Body of pancreas (tissue), 4 donors: ENCODE measurements at places on chromosomes 13 and 19. TPM values are rescaled to one million over a fixed set of nuclear protein-coding genes. Genes with fewer than 3 reads are reported as not detected.
A peak's percentile ranks its signal among the peaks of the same experiment; 100 is the strongest.

- no peak for DNase-seq
Observed at GRCh38 chr19:43575955-43576878, 616 bp downstream of the PINLYP start.

DNA sequence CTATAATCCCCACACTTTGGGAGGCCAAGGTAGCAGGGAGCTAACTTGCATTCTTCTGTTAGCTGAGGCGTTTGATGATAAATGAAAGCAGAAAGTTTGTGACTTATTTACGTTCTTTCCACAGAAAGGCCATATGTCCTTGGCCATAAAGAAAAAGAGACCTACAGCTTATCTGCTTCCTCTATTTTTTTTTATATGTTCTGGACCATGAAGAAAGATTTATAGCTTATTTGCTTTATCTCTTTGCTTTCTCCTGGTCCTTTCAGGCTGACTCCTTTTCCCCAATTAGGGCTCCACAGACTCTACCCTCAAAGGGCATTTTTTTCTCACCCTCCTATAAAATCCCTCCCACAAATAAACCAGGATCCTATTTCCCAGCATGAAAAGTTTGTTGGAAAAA lies 1.5 kb upstream of the ZNF616 start:
- no peak for DNase-seq

GRCh38 chr13:40290758-40291157 lies 375.7 kb downstream of the FOXO1 start:
- no peak for DNase-seq

GRCh38 chr13:97273341-97273831 lies 51.3 kb downstream of the MBNL2 start:
- DNase-seq, result no peak

- DNase-seq, result no peak
Observed at GRCh38 chr19:36160821-36161596, 8.8 kb upstream of the COX7A1 start.

GRCh38 chr19:17575871-17576757 lies 20.7 kb downstream of the COLGALT1 start:
- DNase-seq, result no peak

DNA sequence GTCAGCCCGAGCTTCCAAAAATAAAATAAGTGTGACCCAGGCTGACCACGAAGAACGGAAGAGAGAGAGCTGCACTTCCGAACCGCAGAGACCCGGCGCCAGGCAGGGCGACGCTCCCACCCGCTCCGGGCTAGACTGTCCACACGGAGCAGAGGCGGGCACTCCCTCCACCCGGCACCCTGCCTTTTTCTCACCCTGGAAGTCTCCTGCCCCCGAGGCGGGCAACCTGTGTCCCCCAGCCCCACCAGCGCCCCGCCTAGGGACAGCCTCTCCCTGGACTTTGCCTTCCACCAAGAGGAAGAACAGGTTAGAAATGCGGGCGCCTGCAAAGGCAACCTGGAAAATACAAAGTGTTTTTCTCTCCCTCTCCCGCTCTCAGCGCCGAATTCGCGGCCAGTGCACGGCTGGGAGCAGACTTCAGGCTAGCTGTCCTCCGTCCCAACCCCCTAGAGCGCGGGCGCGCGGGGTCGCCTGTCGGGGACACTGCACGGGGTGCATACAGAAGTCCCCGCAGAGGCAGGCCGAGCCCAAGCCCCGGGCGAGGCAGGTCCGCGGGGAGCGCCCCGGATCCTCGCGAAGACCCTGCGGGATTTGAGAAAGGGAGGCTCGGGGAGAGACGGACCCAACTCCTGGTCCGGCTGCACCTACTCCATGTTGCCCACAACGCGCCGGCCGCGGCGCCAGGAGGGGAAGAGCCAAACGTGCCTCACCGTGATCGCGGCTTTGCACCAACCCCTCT lies 845 bp downstream of the SPRY2 start:
- DNase-seq, result peak; percentile 58

- DNase-seq, result no peak
Observed at GRCh38 chr19:54959840-54960239, 6.3 kb upstream of the NLRP2 start.

- peak; percentile 98 for DNase-seq
Observed at GRCh38 chr19:39031368-39032062, 834 bp downstream of the FBXO27 start.

- no peak for DNase-seq
Observed at GRCh38 chr19:33444562-33445441, 71.3 kb downstream of the CEBPG start.

GRCh38 chr13:76790980-76791819 lies 95.0 kb downstream of the KCTD12 start:
- DNase-seq, result no peak

GRCh38 chr19:44672226-44672625 lies 944 bp downstream of the CEACAM19 start:
- no peak for DNase-seq

DNA sequence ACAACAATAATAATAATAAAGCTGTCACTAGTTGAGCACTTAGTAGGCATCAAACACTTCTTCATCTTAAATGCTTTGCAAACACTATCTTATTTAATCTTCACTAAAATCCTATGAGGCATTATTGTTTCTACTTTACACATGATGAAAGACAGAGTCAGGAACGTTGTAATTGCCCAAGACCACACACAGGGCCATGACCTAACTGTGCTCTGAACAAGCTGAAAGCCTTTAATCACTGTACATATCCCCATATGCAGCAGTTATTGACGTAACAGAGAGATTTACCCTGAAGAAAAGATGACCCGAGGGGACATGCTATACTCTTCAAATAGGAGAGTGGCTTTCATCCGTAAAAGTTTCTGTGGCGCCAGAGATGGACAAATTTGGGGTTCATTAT lies 53.0 kb downstream of the SACS start:
- no peak for DNase-seq

DNA sequence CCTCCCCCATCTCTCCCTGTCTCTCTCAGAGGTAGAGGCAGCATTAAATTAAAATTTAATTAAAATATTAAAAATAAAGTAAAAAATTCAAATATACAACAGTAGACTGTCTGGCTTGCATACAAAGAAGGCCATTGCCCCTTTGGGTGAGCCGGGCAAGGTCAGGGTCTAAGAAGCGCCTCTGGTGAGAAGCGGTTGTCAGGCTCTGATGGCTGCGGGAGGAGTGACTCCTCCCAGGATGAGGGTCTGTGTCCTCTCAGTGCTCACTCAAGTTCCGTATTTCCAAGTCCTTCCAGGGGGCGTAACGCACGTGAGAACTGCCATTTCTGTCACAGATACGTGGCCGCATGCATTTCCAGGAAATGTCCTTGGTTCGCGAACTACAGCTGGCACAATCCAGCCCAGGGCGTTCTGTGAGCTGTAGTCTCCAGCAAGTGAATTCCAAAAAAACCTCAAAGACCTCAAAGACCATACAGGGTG lies 737 bp upstream of the ZNF181 start:
- no peak for DNase-seq

DNA sequence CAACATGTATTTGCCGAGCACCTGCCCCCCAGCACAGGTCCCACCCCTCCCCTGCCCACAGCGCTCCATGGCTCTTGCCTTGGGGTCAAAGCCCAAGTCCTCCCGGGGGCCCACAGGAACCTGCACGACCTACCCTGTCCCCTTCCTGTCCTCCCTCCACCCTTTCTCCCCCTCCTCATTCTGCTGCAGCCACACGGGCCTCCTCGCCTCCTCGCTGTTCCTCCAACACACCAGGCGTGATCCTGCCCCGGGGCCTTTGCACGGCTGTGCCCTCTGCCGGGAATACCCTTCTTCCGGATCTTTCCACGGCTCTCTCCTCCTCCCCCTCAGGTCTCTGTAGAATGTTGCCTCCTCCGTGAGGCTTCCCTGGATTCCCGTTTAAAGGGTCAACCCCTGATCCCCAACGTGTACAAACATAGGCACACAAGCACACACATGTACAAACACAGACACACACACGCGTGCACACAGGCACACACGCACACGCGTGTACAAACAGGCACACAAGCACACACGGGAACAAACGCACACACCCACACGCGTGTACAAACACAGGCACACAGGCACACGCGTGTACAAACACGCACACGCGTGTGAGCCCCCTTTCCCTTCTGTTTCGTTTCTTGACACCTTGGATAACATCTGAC lies 2.8 kb downstream of the MADCAM1 start:
- DNase-seq, result no peak

DNA sequence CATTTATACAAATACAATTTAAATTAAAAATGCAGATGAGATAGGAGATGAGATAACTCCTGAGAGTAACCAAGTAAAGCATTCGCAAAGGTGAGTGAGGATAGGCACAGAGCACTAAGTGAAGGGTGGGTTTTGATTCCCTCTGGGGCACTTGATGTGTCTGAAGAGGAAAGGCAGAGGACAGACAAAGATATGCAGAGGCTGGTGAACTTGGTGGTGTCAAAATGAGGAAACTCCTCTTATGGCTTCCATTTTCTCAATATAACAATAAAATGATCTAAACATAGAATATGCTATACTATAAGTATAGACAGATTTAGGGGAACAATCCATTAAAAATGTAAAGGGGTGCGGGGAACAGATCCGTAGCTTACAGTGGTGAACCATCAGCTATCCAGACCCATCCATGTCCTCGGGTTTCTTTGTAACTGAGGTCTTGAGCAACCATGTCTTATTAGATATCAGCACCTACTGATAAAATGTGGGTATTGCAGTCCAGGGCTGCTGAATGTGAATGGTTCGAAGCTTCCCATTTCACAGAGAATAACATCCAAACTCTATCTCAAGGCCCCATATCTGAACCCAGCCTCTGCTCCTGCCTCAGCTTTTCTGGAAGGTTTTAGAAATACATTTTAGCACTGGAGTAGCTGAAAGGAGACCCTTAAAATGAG lies 73.9 kb upstream of the SLC10A2 start:
- no peak for DNase-seq

- no peak for DNase-seq
Observed at GRCh38 chr19:1286487-1287353, 1.0 kb downstream of the EFNA2 start.

DNA sequence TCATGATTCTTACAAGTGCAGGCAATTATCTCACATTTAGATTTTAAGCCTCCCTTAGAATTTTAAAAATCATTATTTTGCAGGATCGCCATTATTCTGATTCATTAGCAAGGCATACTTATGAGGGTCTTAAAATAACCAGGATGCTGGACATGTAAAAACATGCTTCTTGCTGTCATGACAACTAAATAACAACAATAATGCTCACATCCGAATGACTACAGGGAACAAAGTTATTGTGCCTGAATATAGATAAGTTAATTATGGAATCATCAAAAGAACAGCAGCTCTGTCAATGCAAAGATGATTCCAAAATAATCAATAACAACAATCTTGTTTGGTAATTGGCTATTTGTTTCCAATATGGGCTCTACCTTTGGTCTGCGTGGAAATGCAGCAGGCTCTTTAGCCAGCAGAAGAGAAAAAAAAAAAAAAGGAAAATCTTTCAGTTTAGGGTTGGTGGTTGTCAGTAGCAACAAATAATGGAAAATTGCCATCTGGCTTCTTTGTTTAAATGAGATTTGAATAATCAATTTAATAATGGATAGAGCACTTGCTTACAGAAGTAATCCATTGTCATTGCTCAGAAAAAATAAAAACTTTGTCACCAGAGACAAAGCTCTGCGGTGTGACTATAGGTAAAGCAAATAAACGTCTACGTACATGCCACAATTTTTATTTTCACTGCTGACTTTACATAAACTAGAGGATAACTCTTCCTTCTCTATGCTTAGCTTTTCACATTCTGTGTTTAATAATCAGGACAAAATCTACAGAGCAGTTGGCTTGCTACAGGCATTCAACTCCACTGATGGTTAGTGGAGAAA lies 468.9 kb upstream of the TSHZ3 start:
- no peak for DNase-seq

- no peak for DNase-seq
Observed at GRCh38 chr13:37385956-37386670, 212.5 kb downstream of the POSTN start.

DNA sequence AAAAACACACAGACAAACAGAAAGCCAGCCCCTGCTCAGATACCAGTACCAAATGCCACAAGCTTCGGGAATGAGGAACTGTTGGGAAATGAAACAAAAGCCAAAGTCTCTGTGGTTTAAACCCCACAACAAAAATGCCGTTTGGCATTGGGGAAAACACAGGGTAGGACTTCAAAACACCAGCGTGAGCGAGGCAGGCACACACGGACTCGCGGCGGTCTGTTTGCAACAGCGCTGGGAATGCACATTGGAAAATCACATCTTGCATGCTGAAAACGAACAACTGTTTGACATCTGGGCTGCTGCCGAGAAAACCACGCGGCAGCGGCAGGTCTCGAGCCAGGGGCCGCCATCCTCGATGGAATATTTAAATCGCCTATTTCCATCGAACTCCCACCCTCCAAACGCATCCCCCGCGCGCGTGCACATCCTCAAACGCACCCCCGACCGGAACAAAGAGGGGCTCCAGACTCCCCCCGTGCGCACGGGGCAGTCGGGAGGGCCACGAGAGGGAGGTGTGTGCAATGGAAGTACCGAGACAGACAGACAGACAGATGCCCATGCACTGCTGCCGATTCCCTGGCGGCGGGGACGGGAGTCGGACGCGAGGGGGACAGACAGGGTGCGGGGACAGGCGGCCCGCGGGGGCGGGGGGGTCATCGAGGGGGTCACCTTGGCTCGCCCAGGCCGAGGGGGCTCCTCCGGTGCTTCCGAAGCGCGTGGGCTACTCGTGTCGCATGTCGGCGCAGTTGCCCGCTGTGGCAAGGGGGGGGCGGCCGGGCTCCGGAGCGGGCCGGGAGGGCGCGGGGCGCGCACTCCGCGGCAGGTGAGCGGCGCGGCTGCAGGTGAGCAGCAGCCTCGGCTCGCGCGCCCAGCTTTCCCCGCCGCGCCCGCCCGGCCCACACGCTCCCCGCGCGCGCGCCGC lies at the start of gene GPR12:
Gene GPR12 (minus strand): TSS at position 880 of the 925 bp plus-strand sequence. CDS start 959 bp downstream, outside the sequence.
- no peak for DNase-seq

- no peak for DNase-seq
Observed at GRCh38 chr13:58584610-58585009, 953.1 kb downstream of the PCDH17 start.

- no peak for DNase-seq
Observed at GRCh38 chr13:35787937-35788336, 311.4 kb upstream of the MAB21L1 start.

DNA sequence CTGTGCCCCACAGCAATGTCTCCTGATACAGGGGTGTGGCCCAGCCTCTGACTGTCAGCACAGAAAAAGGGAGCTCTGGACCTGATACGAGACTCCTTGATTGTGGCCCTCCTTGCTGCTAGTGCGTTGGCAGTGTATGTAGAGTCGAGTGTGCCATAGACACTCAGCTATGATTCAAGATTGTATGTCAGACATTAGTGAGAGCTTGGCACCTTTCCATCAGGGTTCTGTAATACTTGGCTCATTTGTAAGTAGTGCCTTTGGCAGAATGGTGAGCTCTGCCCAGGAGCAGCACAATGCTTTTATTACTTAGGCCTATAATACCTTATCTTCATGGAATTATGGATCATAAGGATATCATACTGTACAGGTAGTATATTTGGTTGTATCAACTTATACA lies 83.4 kb downstream of the ATP8A2 start:
- DNase-seq, result no peak

- peak; percentile 72 for DNase-seq
Observed at GRCh38 chr19:926589-927350, 935 bp downstream of the ARID3A start.

The MAP3K10 gene
- total RNA-seq, result 25.7 TPM

The DDX49 gene
- 44.2 TPM for total RNA-seq

The ELAVL3 gene
- not detected for total RNA-seq

The FUT2 gene
- 3.4 TPM for total RNA-seq

The PSG1 gene
- not detected for total RNA-seq

The CHAMP1 gene
- total RNA-seq, result 10.6 TPM

The CRX gene
- not detected for total RNA-seq

The CEACAM8 gene
- not detected for total RNA-seq
